ENCODE measurements at places on chromosomes 11 and 22.
A peak's percentile ranks its signal among the peaks of the same experiment; 100 is the strongest.

- peak; percentile 48 for DNase-seq
These were observed 31.2 kb upstream of the TRIM29 start for GRCh38 chr11:120168960-120169681.

DNA sequence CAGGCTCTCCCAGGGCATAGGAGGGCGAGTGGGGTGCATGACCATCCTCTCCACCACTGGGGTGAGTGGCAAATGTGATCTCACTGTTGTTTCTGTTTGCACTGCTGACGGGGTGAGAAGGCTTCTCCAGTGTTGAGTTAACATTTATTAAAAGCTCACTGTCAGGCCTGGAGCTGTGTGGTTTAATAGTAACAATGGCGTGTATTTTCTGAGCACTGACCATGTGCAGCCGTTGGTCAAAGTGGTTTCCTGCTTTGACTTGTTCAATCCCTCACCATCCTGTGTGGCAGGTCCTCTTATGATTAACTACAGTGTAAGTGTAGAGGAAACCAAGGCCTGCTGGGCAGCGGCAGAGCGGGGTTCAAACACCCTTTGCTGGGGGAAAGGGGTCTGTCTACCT lies 4.4 kb downstream of the A4GALT start:
- no peak for DNase-seq

- no peak for DNase-seq
These were observed 20.9 kb upstream of the PARVG start for GRCh38 chr22:44159811-44160210.

DNA sequence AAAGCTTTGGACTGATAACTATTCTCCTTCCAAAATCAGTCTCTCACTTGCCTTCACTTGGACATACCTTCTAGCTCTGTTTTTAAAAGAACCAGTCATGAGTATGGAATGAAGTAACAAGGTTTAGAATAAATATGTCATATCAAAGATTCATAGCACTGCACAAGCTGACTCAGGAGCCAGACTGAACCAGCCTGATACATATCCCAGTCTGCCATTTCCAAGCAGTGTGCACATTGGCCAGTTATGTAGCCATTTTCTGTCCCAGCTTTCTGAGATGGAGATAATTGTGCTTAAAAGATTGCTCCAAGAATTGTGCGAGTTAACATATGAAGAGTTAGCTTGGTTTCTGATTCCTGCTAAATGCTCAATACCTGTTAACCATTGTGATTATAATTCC lies 311.3 kb downstream of the C11orf87 start:
- DNase-seq = no peak

DNA sequence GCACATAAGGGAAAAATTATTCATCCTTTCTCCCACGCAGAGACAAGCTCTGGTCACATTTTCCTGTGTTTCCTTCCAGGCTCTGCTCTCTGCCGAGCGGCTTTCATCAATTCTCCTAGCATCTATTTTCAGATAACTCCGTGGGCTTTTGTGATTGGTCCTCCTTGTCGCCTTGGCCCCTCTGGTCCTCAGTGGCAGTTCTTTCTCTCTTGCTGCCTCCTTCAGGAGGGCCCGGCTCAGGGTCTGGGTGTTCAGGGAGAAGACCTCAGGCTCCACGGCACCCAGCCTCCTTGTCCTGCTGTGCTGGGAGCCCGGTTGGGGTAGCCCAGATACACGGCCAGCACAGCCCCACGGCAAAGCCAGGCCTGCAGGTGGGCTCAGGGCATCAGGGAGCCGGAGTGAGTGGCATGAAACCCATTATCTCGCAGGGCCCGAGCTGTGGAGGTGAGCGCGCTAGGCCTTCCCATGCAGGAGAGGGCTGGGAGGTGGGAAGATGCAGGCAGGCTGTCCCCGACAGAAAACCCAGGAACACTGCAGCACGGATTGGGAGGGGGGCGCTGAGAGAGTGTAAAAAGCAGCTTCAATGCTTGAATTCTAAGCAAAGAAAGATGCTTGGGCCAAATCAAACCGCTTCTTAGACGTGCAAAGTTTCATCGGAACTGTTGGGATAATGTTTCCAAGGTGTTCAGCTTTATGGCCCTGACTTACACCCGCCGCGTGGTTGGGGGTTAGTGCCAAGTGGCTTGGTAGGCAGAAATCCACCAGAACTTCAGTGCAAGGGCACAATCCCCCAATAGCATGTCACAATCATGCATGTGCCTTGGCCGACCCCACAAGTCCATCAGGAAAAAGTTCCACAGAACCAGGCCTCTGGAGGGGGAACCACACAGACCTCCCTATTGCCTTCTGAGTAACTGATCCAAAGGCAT lies 81.9 kb upstream of the WNT7B start:
- no peak for DNase-seq

GRCh38 chr11:6440906-6441358 lies at the start of gene HPX:
Gene HPX (minus strand): TSS chr11:6440987. CDS start chr11:6440963, 24 bp downstream.
- no peak for DNase-seq

DNA sequence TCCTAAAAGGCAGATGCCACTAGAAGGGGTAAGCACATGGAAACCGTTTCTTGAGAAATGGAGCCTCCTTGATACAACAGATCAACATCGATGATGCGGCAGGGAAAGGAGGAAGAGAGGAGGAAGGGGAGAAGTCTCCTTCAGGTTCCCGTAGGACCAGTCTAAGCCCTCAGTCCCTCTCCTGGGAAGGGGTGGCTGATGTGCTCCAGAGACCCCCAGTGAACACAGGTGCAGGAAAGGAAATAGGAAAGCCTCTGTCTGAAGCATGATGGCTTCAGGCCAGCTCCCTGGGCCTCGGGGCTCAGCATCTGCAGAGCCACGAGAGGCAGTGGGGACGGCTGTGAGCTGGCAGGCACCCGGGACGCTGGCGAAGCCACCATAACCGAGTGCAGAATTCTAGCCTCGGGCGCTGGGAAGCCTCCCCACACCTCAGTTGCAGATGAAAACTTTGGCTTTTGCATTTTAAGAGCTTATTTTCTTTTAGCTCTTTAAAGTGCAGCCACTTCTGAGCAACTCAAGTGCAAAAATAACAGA lies 1.8 kb downstream of the SPATA19 start:
- no peak for DNase-seq

GRCh38 chr22:38081636-38081940 lies 2.4 kb downstream of the SLC16A8 start:
- no peak for DNase-seq

- no peak for DNase-seq
These were observed 30.2 kb upstream of the SWAP70 start for GRCh38 chr11:9633679-9634078.

- DNase-seq = no peak
These were observed 14.2 kb upstream of the CDC42BPG start for GRCh38 chr11:64858467-64859263.

- DNase-seq = no peak
These were observed 31.6 kb downstream of the C11orf58 start for GRCh38 chr11:16770016-16770415.
